ENCODE measurements at places on chromosomes 3 and 15.
A peak's percentile ranks its signal among the peaks of the same experiment; 100 is the strongest.

DNA sequence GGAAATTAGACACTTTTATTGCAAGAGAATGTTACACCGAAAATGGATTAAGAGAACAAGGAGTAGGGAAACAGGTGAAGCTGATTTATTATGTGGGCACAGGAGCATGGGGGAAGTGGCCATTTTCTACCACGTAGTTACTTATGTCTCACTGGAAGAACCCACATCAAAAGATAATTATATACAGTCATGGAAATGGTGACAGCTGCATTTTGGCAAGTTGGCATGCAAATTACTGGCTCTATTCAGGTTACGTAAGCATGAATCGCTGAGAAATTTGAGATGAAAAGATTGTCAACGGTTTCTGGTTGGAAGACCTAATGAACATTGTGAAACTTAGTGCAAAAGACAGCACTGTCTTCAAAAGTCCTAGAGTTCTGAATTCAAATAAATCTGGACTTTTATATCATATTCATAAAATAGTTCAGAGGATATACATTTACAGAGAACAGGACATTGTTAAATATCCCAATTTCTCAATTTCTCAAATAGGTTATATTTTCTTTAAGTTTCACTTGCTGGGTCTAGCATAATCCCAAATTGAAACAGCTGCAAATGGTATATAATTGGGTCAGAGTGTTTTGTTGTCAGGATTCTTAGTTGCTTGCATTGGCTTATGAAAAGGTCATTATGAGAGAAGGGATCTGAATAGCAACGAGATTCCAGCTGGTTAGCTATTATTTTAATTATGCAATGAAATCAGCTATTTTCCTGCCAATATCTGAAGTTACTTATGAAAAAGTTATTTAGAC lies 567.8 kb downstream of the ZPLD1 start:
- DNase-seq: no peak

DNA sequence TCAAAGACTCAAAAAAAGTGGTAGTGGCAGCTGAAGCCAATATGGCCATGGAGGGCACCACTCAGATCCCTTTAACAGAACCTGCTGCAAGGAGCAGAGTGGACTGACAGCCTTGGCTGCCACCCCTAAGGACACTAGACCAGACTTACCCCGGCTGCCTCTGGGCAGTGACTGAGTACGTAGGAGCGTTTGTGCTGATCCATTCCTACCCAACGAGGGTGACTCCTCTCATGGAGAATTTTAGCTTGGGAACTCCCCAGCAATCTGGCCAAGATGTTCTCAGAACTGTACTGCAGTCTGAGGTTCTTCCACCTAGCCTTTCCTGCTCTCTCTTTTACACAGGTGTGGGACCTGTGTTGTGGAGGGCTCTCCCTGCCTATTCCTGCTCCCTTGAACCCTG lies 22.1 kb downstream of the CLEC3B start:
- no peak for DNase-seq

DNA sequence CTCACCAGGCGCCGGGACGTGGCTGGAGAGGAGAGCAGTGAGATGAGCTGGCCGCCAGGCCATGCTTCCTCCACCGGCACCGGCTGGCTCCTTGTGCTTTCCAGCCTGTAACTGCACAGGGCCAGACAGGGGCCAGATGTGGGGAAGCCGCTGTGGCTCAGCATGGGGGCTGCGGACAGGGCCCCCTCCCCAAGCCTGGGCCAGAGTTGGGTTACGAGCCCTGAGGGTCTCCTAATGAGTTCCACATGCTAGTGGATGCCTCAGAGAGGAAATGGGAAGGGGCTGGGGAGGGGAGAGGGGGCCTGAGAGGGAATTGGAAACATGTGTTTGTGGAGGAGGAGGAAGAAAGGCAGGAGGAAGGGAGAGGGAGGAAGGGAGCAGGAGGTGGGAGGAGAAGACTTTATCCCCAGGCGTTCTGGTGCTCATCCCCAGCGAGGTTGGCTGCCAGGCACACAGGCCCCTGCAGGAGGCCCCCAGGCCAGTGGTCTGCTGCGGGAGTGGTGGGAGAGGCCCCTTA lies 11.7 kb upstream of the DUSP7 start:
- no peak for DNase-seq

- DNase-seq: no peak
Observed at GRCh38 chr3:60577601-60578000, 673.7 kb downstream of the FHIT start.

DNA sequence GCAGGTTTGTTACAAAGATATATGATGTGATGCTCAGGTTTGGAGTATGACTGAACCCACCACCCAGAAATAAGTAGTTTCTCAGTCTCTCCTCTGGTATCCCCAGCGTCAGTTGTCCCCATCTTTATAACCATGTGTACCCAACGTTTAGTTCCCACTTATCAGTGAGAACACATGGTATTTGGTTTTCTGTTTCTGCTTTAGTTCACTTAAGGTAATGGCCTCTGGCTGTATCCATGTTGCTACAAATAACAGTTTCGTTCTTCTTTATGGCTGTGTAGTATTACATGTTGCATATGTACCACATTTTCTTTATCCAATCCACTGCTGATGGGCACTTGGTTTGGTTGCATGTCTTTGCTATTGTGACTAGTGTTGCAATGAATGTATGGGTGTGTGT lies 132.3 kb downstream of the LMLN start:
- DNase-seq: no peak

DNA sequence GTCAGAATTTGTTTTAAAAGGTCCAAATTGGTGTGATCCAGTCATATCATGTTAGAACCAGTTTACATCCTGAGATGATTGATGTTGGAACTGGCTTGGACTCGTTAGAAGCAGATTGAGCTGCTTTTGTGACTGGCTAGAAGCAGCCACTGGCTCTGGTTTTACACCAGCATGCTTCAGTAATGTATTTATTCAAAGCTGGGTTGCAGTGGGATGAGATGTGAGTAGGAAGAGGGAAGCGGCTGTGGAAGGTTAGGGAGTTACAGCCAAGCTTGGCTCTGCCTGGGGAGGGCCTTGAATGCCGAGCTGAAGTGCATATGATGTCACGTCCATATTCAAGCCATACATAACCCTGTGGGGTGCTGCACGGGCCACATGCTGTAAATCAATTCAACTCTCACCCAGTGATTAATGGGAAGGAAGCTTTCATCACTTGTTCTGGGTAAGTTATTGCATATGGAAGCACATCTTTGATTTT lies 104.0 kb upstream of the SMAD3 start:
- DNase-seq: no peak

DNA sequence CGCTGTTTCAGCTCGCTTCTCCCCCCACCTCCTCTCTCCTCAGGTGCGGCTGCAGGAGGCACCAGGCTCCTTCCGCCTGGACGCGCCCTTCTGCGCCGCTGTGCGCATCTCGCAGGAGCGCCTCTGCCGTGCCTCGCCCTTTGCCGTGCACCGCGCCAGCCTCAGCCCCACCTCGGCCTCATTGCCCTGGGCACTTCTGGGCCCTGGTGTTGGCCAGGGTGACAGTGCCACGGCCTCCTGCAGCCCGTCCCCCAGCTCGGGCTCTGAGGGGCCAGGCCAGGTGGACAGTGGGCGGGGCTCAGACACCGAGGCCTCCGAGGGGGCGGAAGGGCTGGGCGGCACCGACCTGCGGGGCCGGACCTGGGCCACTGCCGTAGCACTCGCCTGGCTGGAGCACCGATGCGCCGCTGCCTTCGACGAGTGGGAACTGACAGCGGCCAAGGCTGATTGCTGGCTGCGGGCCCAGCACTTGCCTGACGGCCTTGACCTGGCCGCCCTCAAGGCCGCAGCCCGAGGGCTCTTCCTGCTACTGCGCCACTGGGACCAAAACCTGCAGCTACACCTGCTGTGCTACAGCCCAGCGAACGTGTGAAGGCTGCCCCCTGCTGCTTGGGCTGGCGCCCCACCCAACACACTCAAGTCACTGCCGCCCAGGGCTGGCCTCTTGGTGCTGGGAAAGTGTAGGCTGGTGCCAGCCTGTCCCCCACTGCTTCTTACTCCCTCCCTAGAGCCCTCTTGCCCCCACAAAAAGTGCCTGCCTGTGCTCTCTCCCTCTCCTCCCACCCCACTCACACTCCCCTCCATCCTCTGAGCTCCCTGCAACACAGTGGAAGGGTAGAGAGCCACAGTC lies 7.1 kb downstream of the ALG3 start:
- no peak for DNase-seq

DNA sequence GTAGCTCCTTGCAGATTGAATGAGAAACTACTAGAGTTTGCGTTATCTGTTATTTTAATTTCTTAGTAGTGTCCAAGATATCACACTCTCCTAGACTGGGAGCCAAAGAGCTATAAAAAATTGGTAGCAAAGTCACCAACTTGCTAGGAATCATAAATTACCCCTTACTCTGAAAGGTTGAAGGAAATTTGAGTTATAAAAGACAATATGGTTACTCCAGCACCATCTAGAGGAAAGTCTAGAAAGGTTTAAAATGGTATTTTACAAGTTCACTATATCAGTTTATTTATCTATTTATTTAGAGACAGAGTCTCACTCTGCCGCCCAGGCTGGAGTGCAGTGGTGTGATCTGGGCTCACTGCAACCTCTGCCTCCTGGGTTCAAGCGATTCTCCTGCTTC lies 121.6 kb downstream of the RBPMS2 start:
- no peak for DNase-seq

- DNase-seq: no peak
Observed at GRCh38 chr3:191768421-191768820, 307.5 kb downstream of the PYDC2 start.

- DNase-seq: no peak
Observed at GRCh38 chr3:136672457-136672856, 79.7 kb downstream of the STAG1 start.

DNA sequence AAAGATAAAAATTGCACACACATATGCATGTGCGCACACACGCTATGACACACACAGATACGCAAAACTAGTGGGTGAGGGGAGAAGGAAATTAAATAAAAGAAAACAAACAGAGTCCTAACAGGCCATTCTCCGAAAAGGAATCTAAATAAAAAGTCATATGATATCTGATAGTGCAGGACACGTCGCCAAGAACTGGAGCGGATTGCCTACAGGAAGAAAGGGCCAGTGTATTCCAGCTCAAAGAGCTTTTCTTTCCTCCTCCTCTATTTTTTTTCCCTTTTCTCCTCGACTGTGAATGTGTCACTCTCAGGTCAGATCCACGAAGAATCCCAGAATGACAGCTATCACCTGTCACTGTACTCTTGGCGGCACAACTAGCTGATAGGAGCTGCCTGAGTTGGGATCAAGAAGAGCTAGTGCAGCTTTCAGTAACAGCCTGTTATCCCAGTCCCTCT lies 157.8 kb downstream of the TIGIT start:
- no peak for DNase-seq

- no peak for DNase-seq
Observed at GRCh38 chr3:156760333-156760732, 65.8 kb upstream of the LEKR1 start.

- DNase-seq: peak; percentile 5
Observed at GRCh38 chr15:59522988-59523461, 85.0 kb downstream of the FAM81A start.

GRCh38 chr3:51929420-51930003 lies 12.2 kb downstream of the RRP9 start:
- DNase-seq: no peak

DNA sequence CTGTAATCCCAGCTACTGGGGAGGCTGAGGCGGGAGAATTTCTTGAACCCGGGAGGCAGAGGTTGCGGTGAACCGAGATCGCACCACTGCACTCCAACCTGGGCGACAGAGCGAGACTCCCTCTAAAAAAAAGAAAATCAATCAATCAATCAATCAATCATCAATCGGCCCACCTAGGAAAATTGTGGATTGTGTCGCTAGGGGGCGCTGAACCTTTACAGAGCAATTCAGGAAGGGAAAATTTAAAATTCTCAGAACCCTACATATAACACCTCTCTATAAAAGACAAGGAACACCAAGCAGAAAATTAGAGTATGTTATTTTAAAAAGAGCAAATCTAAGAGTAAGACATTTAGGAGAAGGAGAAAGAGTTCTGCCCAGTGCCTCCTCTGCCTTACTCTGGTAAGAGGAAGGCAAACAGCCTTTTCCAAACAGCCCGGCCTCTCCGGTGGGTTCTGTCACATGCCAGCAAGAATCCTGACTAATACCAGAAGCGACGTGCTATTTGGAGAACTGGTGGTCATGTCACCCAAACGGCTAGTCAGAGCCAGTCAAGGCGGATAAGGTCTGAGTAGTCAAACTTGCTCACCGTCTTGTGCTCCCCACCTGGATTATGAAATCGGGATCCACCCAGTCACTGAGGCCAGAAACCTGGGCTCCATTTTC lies 22.3 kb upstream of the SMCO1 start:
- DNase-seq: peak; percentile 60

- DNase-seq: no peak
Observed at GRCh38 chr15:58528188-58528870, 96.5 kb downstream of the LIPC start.

GRCh38 chr3:172324611-172325203 lies 123.5 kb downstream of the GHSR start:
- no peak for DNase-seq

DNA sequence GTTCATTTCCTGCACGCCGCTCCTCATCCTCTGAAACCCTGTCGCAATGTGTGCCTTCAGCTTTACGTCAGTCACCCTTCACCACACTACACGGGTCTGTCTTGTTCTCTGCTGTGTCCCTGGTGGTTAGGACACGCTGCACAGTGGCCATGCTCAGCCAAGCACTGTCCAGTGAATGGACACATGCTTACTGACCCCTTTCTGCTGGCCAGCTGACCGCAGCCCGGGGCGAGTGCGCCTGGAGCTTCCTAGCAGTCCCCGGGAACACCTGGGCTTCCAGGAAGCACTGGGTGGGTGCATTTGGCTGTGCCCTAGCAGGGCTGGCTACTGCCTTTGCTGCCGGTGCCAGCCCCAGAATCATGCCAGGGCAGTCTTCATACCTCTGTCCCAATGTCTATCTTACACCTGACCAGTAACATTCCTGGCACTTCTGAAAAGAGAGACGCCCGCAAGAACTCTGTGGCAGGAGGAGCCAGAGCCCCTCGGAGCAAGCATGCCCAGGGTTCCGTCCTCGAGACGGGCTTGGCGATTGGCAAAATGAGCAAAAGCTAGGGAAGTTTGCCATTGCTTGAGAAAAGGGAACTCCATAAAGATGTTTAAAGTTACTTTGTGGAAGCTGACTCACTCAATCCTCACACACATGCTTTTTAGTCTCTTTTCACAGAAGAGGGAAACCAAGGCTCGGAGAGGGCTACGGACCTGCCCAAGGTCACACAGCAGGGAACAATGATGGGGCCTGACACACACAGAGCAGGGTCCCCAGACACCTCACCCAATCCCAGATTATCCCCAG lies 15.7 kb upstream of the ZXDC start:
- DNase-seq: no peak

GRCh38 chr15:99475754-99476412 lies 89.9 kb upstream of the MEF2A start:
- DNase-seq: no peak

GRCh38 chr3:97960993-97961766 lies 11.1 kb downstream of the RIOX2 start:
- no peak for DNase-seq

- no peak for DNase-seq
Observed at GRCh38 chr3:55524565-55525244, 37.6 kb upstream of the WNT5A start.

GRCh38 chr15:67843571-67844387 lies 3.9 kb upstream of the RNU6-1 start:
- DNase-seq: no peak

- peak; percentile 49 for DNase-seq
Observed at GRCh38 chr3:129627350-129628168, 21.1 kb upstream of the PLXND1 start.

Data from stimulated activated CD8-positive, alpha-beta memory T cell treated with anti-CD3 and anti-CD28 coated beads, Interleukin-15, amount 100 ng/mL, for 1 hour (primary cell).